ENCODE measurements at places on chromosomes 11 and 22.

DNA sequence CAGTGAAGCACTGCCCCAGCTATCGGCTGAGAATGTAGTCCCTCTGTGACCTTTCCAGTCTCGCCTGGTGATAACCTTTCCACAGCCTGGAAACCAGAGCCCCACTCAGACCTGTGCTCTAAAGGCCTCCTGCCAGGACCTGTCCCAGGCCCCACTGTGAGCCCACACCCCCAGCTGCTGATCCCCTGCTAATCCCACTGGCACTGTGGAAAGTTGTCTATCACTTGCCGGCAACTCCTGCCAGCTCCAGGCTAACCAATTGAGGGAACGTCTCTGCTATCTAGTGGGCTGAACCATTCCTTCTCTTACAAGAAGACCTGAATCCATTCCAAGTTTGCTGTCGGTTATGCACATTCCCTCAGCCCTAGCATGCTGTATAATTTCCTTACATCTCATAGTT is 328.2 kb downstream of the FAM181B start:
- DNase-seq = no peak

DNA sequence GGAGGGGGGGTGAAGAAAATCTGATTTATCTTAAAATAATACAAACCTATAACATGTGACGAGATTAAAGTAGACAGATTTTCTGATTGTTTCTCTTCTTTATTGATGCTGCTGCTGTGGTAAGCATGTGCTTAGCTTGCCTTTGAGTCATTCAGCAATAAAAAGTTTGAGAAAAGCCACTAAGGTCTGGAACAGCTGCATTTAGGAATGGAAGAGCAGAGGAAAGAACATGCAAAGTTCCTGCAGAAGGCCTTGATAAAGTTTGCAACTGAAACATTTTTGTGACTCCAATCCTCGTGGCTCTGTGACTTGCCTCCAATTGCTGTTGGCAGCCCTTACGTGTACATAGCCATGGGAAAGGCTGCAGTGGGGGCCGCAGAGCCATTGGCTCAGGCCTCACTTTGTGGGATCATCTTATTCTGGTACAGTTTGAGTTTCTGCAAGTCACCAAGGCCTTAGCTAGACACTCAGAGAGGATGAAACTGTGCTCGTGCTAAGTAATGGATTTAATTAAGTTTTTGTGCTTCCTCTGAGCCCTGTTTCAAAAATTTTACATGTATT is 370.2 kb downstream of the AASDHPPT start:
- DNase-seq = no peak

DNA sequence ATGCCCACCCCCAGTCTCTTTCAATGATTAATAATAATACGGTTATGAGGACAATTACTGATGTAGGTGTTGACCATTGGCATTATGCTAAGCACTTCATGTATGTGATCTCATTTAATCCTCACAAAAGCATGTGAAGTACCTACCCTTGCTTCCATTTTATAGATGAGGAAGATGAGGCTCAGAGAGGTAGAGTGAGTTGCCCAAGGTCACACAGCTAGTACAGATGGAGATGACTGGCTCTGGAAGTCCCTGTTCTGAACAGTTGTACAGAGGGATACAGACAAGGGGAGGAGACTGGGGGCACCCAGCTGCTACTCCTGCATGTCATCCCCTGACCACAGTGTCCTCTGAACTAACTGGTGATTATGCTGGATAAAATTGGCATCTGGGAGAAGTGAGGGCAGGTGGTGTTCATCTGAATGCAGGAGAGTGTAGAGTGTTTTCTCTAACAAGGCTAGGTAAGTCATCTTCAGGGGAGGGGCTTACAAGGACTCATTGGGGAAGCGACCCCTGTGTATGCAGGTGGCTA is 43.2 kb downstream of the KIAA1671 start:
- DNase-seq = no peak

GRCh38 chr11:74932797-74933196 is 16.1 kb downstream of the XRRA1 start:
- no peak for DNase-seq

GRCh38 chr22:19723983-19724827 is 866 bp downstream of the GP1BB start:
- DNase-seq = no peak

- DNase-seq = no peak
Observed at GRCh38 chr11:107608809-107609208, 17.9 kb downstream of the ELMOD1 start.

- DNase-seq = no peak
Observed at GRCh38 chr11:111300569-111300968, 2.2 kb downstream of the POU2AF3 start.

DNA sequence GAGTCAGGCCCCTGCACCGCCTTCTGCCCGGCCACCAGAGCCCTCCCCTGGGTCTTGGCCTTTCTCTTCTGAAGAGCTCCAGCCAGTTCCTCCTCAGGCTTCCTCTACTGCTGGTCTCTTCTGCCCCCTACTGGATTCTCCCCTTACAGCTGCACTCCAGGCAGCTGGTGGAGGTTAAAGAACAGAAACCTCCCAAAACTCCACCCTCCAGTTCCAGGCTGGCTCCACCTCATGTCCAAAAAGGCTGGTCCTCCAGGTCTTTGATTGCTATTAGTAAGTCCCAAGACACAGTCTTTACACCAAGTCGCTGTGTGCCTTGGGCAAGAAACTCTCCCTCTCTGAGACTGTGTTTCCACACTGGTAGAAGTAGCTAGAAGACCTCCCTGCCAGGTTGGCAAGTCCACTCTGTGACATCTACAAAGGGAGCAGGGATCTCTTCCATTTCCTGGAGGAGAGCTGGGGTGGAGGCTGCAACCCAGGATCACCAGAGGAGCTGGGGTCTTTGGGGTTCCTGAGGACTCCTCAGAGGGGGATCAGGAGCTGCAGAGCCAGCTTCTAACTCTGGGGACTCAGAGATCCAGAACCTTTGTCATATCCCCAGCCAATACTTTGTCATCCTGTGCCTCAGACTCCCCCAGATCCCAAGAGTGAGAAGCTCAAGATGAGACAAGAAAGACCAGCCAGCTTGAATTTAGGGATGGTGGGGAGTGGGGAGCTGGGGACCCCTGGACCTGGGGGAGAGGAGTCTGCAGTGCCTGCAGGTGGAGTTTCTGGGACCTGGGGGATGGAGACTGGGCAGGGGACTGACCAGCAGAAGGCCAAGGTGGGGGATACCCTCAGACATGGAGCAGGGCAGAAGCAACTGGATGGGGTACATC is 3.4 kb upstream of the IGLL5 start:
- DNase-seq = peak; percentile 57

GRCh38 chr11:1404461-1405185 is 14.9 kb downstream of the BRSK2 start:
- DNase-seq = no peak

DNA sequence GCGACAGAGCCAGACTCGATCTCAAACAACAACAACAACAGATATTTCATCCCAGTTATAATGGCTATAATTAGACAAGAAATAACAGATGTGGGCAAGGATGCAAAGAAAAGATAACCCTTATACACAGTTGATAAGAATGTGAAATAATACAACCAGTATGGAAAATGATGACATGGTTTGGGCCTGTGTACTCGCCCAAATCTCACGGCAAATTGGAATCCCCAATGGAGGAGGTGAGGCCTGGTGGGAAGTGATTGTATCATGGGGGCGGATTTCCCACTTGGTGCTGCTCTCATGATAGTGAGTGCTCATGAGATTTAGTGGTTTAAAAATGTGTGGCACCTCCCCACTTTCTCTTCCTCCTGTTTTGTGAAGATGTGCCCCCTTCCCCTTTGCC is 104.1 kb downstream of the C11orf87 start:
- DNase-seq = no peak

GRCh38 chr11:47163193-47163592 is 13.5 kb downstream of the ARFGAP2 start:
- no peak for DNase-seq

GRCh38 chr11:44149651-44150050 is 54.2 kb downstream of the EXT2 start:
- no peak for DNase-seq

DNA sequence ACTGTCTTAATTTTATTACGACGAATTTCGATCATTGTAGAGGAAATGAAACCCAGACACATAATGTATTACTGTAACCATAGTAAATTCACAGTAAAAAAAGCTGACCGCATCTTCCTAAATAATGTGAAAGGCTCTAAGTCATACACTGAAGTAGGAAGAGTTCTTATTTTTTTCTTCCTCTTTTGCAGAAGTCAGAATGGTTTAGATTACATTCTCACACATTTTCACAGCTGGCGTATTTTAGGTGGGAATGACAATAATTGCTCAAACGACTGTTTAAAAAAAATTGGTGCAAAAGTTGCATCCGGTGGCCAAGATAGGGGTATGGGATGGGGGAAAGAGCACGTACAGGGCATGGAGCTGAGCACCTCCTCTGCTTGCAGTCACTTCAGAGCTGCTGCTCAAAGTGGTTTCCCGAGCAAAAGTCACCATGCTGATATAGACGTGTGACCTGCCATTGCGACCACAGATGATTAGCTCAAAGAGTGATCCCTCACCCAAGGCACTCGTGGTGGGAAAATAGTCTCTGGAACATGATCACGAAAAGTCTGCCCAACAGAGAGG is 35.3 kb downstream of the MMP13 start:
- DNase-seq = no peak

DNA sequence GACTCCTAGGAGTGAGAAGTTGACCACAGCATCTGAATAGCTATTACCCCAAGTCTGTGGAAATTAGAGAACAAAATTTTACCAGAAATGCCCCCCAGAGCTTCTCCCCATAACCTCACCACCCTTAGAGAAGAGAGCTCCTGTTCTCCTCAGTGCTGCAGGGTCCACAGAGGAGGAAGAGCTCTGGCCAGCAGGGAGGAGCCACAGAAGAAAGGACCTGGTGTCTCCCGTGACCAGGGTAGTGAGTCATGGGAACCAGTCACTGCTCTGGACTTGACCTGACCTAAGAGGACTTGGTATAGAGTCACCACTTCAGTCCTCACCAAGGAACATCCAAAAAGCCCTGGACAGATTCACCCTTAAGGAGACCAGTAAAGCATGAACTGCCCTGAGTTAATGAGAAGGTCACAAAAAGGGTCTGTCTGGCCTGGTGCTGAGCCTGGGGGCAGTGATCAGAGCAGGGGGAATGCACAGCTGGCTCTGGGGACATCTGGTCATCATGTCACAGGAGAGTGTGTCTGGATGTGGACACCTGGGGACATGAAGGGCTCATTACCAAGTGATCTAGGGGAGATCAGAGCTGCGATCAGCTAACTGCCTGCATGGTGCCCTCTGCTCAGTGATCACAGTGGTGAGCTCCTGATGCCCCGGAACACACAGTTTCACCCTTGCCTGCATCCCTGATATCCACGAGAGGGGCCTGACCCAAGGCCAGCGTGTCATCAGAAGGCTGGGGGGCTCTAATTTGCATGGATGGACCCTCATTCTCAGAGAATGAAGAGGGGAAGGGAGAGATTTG is 103.3 kb upstream of the TOP3B start:
- no peak for DNase-seq

Data from HT-29 (cell line).